Activated CD8-positive, alpha-beta memory T cell treated with anti-CD3 and anti-CD28 coated beads for 1 hour (primary cell): ENCODE measurements at places on chromosomes 1 and 21.

- no peak for DNase-seq
Observed at GRCh38 chr1:77659879-77660593, 22.4 kb downstream of the ZZZ3 start.

DNA sequence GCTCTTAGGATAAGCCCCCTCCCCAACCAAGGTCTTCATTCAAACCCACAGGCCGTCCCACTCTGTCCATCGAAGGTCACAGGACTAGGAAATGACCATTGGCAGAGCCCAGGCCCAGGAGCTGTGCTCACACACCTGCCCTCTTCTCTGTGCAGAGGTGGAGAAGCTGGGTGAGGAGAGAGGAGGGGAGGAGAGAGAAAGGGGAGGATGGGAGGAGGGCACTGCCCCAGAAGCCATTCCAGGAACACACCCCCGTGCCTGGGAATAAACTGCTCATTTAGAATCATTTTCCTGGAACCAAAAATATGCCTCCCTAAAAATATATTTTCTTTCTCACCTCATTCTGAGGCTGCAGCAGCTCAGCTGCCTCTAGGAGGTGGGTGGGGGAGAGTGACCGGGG is 6.4 kb upstream of the SDC3 start:
- no peak for DNase-seq

DNA sequence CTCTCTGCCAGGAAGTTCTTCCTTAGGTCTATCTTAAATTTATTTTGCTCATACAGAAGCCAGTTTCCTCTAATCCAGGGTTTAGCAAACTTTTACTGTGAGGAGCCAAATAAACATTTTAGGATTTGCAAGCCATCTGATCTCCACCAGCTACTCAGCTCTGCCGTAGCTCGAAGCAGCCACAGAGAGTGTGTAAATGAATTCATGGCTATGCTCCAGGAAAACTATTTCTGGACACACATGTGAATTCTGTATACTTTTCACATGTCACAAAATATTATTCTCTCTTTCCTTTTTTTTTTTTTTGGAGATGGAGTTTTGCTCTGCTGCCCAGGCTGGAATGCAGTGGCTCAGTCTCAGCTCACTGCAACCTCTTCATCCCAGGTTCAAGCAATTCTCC is 13.4 kb upstream of the AGTRAP start:
- no peak for DNase-seq

GRCh38 chr21:14251336-14251735 is 35.4 kb downstream of the RBM11 start:
- no peak for DNase-seq

DNA sequence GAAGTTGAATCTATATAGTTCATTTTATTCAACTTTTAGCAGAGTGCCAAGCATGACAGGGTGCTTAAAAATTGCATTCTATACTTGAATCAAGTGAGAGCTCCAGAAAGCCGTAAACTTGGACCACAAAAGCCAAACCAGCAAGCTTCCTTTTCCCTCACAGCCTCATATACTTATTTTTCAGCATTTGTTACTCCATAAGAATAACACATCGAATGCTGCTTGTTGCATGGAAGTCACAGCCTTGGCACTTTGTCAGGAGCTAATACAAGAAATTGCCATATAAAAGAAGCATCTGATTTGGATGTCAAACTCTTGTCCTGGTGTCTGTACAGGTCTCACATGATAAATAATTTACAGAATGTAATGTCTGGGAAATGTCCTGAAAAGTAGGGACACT is 87.4 kb downstream of the PLXNA2 start:
- DNase-seq: no peak

GRCh38 chr1:2504949-2505272 is 21.5 kb downstream of the PANK4 start:
- DNase-seq: no peak

GRCh38 chr21:45515241-45516061 is 26.8 kb downstream of the SLC19A1 start:
- DNase-seq: no peak

DNA sequence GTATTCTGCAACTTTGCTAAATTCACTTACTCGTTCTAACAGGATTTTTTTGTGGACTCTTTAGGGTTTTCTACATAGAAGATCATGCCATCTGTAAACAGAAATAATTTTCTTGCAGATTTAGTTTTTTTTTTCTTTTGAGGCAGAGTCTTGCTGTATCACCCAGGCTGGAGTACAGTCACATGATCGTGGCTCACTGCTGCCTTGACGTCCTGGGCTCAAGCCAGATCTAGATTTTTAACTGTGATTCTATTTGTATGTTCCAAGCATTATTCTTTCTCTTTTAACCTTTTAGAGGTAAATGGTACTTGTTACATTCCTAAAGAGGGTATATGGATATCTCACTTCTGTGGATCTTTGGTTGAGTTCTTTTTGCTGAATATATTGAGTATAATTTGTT is 18.6 kb downstream of the FABP3 start:
- no peak for DNase-seq

- no peak for DNase-seq
Observed at GRCh38 chr1:55877437-55878232, 662.5 kb upstream of the USP24 start.

DNA sequence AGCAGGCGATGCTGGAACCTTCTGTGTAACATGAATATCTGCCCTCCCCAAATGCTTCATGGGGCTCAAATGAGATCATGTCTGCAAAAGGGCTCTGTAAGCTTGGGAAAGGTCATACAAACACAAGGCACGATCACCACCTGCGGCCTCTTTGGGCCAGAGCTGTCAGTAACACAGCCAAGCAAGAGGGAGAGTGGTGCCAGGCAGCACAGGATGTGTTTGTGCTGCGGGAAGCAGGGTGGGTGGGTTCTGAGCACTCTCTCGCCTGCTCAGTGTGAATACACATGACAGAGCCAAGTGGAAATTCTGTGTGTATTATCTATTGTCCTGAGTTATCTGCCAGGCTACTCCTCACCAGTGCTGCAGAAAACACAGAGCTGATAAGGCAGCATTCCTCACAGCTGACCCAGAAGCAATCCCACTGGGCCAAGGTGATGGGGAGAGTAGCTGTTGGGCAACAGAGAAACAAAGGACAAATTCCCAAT is 101.2 kb downstream of the LAMC2 start:
- no peak for DNase-seq
